NCI-H187 (cell line): ENCODE measurements at places on chromosomes 12 and 14.

DNA sequence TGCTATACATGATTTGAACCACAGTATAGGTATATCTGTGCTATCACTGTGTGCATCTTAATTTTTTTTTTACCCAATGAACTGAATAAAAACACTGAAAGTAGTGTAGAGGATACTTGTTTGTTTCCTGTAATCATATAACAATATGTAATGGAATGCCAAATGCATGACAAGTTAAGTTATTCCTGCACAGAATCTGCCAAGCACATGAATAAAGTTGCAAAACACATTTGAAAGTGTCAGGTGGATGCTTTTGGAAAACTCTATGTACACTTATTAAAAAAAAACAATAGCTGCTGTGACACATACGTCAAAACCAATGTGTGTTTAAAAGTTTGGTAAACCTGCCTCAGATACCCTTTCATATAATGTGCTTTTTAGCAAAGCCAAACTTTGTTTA is 1638.1 kb upstream of the SEL1L start:
- no peak for DNase-seq

DNA sequence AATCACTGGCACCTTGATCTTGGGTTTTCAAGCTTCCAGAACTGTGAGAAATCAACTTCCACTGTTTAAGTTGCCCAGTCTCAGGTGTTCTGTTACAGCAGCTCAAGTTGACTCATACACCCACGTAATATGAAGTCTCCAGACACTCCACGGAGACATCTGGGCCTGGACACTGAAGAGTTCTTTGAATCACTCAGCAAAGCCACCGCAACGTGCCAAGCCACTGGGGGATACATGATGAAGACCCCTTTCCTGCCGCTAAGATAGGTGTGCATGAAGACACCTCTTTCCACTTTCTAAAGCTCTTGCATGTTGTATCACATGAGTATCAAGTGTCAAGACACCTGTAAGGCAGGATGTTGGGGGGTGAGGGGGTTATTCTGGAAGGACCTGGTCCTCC is 311.7 kb upstream of the RTL1 start:
- no peak for DNase-seq

DNA sequence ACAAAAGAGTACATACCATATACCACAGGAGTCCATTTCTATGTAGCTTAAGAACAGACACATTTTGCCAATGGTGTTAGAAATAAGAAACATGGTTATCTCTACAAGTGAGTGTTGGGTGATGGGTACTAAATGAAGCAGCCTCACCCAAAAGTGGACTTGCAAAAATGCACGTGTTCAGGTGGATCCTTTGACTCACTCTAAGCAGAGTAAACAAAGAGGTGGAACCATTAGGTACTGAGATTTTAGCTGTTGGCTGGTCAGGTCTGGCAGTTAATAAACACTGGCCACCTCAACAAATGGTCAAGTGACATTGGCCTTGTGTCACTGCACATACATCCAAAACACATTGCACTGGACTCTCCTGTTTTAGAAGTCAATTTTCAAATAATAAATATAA is 27.6 kb downstream of the EVL start:
- DNase-seq: no peak

DNA sequence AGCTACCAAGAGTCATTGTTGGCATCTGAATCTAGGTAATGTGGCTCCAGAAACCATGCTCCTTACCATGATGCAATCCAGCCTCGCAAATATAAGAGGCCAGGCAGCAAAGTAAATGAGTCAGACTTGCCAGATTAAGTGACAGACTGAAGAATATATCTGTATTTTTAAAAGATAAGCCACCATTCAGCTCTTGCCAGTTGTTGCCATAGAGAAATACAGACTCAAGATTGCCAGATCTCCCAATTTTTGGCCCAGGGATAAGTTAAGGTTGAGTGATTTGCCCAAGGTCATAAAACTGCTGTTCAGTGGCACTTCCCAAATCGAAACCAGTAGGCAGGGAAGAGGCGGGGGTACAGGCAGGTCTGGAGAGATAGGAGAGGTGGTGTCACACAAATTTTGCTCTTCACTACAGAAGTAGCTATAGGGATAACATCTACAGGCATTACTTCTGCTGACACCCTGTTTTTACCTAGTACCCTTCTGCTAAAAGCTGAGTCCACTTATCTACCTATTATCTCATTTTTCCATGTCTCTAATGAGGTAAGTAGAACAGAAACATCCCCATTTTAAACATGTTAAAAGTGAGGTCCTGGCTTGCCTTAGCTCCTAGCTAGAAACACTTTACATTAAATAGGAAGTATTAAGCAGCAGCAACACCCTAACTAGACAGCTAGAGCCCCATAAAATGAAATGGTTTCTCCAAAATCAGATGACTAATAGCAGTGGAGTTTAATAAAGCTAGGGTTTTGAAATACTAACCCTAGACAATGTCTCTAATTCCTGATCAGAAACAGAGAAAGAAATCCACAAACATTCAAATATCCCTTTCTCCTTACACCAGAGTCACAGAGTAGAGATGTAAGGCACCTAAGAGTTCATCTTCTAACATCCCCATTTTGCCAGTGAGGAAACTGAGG is 19.5 kb downstream of the DCAF5 start:
- no peak for DNase-seq

GRCh38 chr12:56644654-56645053 is 1.1 kb downstream of the ATP5F1B start:
- no peak for DNase-seq

DNA sequence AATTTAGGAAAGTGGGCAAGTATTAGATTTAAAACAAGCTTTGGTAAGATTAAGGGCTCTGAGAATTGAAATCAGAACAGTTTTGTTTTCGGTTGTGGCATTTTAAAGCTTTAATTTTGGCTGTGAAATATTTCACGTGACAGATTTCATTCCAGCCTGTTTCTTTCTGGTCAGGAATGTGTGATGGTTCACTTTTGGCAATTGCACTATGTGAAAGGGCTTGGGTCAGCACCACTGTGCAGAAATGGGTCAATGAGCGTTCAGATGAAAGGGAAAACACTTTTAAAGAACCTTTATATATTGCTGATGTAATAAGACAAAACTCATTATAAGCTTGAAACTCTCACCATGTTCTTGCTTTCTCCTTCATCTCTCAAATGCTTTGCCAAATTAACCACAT is 17.1 kb downstream of the NUBPL start:
- no peak for DNase-seq

DNA sequence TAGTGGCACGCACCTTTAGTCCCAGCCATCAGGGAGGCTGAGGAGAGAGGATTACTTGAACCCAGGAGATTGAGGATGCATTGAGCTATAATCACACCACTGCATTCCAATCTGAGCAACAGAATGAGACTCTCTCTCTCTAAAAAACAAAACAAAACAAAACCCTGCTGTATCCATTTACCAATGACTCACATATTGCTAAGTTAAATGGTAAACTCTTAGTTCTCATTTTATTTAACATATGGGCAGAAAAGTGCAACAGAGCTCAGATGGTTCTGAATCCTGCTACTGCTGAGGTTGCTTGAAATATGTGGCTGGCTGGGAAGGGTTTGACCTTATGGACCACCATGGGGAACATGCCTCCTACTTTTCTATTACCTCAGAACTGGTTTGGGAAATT is 33.7 kb upstream of the CCNT1 start:
- DNase-seq: no peak
